ENCODE measurements at places on chromosomes 4 and X.

DNA sequence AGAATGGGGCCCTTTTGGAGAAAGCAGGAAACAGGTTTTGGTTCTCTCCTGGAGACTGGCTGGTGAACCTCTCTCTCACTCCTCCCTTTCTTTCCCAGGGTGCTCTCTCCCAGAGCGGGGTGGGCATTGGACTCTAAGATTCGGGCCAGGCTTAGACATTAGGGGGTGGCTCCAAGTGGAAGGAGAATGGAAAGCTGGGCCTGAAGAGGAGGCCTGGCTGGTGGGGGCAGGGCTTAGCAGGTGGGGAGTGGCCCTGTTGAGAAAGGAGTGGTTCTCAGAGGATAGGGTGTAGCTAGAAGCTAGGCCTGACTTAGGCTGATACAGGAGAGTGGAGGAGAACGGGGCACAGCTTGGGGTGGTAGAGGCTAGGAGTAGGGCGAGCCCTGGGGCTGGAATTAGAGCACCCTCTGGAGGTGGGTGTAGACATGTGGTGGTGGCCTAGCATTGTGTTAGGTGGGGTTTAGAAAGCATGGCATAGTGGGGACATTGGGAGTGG lies 5.7 kb downstream of the PLP2 start:
- DNase-seq: no peak

DNA sequence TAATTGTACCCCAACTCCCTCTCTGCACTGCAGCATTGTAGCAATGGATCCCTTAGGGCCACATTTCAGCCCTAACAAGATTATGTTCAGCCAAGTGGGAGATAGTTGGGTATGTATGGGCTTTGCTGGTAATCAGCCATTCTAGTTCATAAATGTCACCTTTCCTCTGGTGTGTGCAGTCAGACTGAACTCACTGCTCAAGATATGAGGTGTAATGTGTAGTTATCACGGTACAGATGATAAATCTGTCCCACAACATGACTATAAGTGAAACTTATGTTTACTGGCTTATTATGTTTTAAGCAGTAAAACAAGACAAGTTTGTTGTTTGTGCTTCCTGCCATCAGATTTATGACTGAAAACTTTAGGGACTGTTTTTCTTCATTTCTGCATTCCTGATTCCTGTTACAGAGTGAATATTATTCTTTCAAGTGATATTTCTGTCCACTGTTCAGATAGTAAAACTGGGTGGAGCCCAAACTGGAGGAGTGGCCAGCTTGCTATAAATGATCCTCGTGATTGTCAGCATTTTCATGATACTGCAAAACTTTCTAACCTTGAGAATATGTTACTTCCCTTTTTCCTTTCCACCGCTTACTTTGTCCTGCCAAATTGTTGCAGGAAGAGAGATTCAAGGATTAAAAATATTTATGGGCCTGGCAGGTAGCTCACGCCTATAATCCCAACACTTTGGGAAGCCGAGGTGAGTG lies 44.9 kb downstream of the ANAPC4 start:
- DNase-seq: no peak

DNA sequence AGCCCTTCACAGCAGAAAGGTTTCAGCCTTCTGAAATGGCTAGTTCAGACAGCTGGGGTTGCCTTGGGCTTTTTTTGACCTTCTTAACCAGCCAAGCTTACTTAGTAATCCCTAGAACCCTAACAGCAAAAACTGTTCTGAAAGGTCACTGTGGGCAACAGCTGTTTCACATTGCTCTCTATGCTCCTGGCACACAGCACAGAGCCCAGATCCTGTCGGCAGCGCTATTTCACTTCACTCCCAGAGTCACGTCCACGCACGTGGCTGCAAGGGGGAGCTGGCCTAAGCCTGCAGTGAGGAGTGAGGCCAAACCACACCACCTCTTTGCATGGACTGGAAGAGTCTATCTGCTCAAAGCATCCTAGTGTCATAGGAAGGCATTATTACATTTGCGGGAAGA lies 32.0 kb upstream of the STS start:
- peak; percentile 72 for DNase-seq

DNA sequence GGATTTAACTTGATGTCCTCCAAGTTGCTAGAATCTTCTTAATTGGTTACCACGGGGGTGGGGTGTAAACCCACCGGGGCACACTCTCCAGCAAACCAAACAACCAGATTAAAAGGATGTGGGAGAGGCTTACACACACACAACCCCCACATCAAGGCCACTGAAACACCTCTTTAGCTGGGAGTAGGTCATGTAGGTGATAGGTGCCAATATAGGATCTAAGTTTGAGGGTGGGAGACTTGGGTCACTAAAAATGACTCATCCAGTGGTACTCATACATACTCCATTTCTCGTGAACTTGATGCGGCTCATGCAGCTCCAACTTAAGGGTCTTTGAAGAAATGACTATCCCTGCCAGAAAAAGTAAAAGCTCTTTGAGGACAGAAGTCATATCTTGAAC lies 20.5 kb upstream of the CD40LG start:
- DNase-seq: no peak

- DNase-seq: no peak
Measured at GRCh38 chr4:144449611-144450010, 196.3 kb upstream of the HHIP start.

DNA sequence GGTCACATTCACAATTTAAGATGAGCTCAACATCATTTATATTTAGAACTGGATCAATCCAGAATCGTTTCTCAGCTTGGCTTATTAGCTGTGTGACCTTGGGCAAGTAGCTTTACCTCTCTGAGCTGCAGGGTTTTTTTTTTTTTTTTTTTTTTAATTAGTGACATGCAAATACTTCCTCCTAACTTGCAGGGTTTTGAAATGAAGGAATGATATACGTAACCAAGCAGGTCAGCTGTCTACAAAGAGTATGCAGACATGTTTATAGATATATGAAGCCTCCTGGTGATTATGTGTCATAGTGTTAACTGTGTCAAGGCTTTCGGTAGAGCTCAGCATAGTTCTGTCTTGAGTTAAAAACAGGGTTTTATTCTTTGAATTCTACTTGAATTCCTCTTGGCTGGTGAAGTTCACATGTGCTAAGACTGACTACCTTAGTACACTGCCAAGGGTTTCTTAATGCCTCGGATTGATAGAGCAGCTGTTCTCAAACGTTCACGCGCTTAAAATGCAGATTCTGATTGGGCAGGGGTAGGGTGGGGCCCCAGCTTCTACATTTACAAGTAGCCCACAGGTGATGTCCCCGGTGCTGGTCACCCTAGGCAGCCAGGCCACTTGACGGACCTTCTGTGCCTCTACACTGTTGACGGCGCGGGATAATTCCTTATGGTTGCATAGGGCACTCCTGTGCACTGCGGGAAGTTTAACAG lies 654 bp upstream of the STS start:
- DNase-seq: peak; percentile 74

DNA sequence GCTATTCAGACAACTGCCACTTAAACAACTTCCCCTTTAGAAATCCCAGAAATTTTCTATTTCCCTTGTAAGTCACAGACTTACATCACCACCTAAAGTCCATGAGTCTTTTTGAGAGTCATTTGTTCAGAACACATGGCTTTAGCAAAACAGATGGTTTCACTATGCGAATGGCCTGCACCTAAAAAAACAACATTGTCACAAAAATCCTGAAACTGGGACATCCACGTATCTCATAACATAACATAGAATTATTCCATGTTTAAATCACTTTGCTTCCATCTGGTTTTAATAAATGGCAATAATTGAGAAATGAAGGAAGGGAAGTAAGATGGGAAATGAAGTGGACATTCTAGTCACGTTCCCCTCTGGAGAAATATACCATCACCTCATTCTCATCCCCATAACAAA lies 155.3 kb upstream of the EDNRA start:
- DNase-seq: no peak

GRCh38 chrX:140362861-140363260 lies 142.0 kb downstream of the SOX3 start:
- DNase-seq: no peak

DNA sequence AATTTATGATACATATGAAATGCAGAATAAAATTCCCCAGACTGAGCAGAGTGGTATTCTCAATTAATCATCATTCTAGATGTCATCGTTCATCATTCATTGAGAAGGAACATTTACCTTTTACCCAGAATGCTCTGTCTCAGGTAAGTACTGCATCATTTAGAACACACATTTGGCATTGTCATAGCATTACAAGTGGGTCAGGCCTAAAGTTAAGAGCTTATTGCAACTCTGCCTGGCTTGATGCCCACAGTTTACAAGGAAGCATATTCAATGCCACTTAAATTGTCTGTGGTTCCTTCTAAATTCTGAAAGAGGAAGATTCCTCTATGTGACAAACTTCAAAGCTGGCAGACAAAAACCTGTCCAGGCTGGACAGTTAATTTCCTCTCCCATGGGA lies 87.3 kb downstream of the CAMK2D start:
- no peak for DNase-seq

- DNase-seq: no peak
Measured at GRCh38 chr4:17241835-17242234, 270.1 kb downstream of the QDPR start.

GRCh38 chr4:188819233-188819632 lies 680.0 kb downstream of the TRIML1 start:
- no peak for DNase-seq

DNA sequence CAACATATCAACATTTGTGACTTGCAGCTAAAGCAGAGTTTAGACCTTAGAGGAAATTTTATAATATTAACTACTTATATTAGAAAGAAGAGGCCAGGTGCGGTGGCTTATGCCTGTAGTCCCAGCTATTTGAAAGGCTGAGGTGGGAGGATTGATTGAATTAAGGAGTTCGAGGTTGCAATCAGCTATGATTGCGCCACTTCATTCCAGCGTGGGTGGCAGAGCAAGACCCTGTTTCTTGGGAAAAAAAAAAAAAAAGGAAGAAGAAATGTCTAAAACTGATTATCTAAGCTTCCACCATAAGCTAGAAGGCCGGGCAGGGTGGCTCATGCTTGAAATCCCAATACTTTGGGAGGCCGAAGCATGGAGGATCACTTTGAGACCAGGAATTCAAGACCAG lies 42.0 kb upstream of the USP9X start:
- DNase-seq: no peak

GRCh38 chr4:30719454-30720020 lies 632 bp upstream of the PCDH7 start:
- peak; percentile 18 for DNase-seq

DNA sequence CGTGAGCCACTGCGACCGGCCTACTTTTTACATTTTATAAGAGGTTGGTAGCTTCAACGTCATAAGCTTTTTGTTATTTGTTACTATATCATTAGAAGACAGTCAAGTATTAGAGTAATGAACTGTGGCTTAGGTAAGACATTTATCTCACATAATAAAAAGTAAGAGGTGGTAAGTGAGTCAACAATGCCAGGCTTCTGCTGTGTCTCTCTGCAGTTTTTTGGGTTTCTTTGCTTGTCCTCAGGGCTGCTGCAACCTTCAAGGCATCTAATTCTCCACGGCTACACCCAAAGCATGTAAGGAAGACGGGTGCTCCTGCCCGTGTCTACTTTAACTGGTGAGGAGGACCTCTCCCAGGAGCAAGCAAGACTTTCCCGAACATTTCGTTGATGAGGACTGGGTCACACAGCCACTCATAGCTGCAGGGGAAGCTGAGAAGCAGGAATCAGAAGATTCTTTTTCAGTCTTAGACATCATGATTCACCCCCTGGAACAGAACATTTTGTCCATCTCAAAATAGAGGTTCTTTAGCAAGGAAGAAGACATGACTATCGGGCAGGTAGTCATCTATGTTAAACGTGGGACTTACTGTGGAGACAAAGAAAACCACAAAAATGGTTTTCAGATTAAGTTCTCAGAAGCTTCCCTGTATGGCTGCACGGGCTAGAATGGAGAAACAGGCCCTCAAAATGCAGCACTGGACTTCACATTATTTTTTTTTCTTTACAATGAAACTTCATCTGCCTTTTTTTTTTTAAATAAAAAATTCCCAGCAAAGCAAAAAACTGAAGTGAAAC lies 13.0 kb upstream of the RHOH start:
- no peak for DNase-seq

- no peak for DNase-seq
Measured at GRCh38 chrX:2401590-2402360, 99.0 kb downstream of the DHRSX start.

GRCh38 chr4:156503119-156503518 lies 468.5 kb downstream of the PDGFC start:
- DNase-seq: no peak

- DNase-seq: no peak
Measured at GRCh38 chr4:98515470-98515809, 143.0 kb downstream of the TSPAN5 start.

DNA sequence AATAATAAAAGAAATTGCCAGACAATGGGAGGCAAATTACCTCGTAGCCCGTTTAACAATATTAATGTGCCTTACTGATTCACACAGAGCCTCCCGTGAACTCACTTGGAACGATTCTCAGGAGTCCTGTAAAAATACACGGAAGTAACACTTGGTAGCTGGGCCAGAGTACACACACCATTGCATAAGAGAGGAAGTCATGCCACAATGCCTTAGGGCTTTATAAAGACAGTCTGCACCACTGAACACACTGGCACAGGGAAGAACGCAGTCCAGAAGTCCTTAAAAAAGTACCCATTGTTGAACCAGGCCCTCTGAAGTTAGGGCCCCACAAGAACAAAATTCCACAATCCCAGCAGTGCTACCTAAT lies 15.1 kb downstream of the SLC2A9 start:
- DNase-seq: no peak

DNA sequence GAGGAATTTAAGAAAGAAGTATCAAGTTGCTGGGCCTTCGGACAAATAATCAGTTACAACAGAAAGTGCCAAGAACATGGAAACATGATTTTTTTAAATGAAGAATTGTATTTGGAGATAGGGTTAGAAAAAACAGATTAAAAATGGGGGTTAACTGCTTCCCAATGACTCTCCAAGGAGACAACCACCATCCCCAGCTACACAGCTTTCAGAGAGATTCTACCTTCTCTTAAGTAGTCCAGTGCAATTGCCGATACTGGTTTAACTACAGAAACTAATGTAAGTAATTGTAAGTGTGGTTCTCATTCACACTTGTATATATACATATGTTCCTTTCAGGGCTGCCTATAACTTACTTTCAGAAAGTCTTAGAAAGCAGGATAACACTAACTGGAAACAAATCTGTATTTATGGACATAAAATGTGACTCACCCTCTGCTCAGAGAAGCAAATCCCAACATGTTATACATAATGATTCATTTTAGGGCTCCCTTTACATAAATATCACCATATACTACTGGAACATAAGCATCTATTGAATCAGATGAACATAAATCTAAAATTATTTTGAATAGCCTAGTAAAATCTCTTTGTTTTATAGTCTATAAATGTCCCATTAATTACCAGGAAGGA lies 248.9 kb upstream of the UGT8 start:
- DNase-seq: no peak

- DNase-seq: no peak
Measured at GRCh38 chr4:105963461-105964400, 68.5 kb downstream of the NPNT start.

- DNase-seq: no peak
Measured at GRCh38 chr4:53136954-53137353, 228.9 kb downstream of the SCFD2 start.
